ENCODE measurements at places on chromosomes 4 and X. TPM values are rescaled to one million over a fixed set of nuclear protein-coding genes. Genes with fewer than 3 reads are reported as not detected.

TBX22 gene
- not detected for total RNA-seq

ARHGEF6 gene
- 99.0 TPM for total RNA-seq

SLC25A53 gene
- 8.9 TPM for total RNA-seq

WAS gene
- total RNA-seq: 134 TPM

SPIN2B gene
- 10.3 TPM for total RNA-seq

RTL3 gene
- total RNA-seq: 0.08 TPM

ANOS1 gene
- total RNA-seq: 0.03 TPM

ABLIM2 gene
- 0.55 TPM for total RNA-seq

HOPX gene
- 63.6 TPM for total RNA-seq

GRCh38 chrX:16207634-16208033 is 40.4 kb downstream of the MAGEB17 start:
- H3K4me3 ChIP-seq: no peak overlapping the region
- no peak overlapping the region for H3K27ac ChIP-seq
- no peaks in the 10 kb centered on the region for H3K36me3 ChIP-seq
- no peaks in the 10 kb centered on the region for H3K4me1 ChIP-seq
- no peak for DNase-seq

DNA sequence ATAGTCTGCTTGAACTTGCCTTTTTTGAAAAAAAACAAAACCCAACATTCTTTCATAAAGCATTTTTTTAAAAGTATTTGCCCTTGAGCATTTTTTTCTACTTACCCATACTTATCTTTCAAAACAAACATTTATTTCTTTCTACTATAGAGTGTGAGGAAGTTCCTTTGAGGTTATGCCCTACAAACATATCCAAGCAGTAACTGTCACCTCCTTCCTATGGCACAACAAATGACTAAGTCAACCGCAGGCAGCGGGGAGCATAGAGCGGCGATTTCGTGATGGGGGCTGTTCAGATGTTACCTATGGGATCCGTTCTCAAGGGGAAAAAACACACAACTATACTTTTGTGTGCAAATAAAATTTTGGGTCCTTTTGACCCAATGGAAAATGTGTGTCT is 19.4 kb downstream of the SPRY1 start:
- peak; percentile 77 for DNase-seq
- peaks cover 88% of the 10 kb centered on the region for H3K4me1 ChIP-seq
- H3K36me3 ChIP-seq: peaks cover 7% of the 10 kb centered on the region
- peak overlapping the region; percentile 32 for H3K4me3 ChIP-seq
- peak overlapping the region; percentile 73 for H3K27ac ChIP-seq

DNA sequence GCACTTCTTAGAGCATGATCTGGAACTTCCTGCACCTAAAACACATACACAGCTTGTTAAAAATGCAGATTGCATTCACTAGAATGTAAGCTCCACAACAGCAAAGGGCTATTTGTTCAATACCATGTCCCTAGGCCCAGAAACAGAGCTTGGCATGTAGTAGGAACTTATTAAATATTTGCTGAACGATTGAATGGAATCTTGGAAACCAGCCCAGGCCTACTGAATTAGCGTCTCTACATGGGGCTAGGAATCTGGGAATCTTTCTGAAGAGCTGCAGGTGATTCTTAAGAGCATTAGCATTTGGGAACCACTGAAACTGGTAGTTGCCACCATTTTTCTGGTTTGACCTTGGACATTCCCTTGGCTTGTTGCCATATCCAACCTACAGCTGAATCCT is 234.1 kb downstream of the STIM2 start:
- H3K27ac ChIP-seq: no peak overlapping the region
- H3K4me3 ChIP-seq: no peak overlapping the region
- no peaks in the 10 kb centered on the region for H3K27me3 ChIP-seq
- no peaks in the 10 kb centered on the region for H3K4me1 ChIP-seq
- no peaks in the 10 kb centered on the region for H3K36me3 ChIP-seq

GRCh38 chr4:184851200-184851541 is 25.4 kb upstream of the ACSL1 start:
- peaks cover 32% of the 10 kb centered on the region for H3K4me1 ChIP-seq
- H3K27me3 ChIP-seq: peaks cover 12% of the 10 kb centered on the region
- DNase-seq: peak; percentile 37
- H3K27ac ChIP-seq: no peak overlapping the region

GRCh38 chrX:109707720-109708119 is 25.3 kb downstream of the ACSL4 start:
- H3K4me1 ChIP-seq: peaks cover 55% of the 10 kb centered on the region
- H3K36me3 ChIP-seq: peaks cover 15% of the 10 kb centered on the region
- H3K4me3 ChIP-seq: peak overlapping the region; percentile 57
- H3K27me3 ChIP-seq: no peaks in the 10 kb centered on the region

DNA sequence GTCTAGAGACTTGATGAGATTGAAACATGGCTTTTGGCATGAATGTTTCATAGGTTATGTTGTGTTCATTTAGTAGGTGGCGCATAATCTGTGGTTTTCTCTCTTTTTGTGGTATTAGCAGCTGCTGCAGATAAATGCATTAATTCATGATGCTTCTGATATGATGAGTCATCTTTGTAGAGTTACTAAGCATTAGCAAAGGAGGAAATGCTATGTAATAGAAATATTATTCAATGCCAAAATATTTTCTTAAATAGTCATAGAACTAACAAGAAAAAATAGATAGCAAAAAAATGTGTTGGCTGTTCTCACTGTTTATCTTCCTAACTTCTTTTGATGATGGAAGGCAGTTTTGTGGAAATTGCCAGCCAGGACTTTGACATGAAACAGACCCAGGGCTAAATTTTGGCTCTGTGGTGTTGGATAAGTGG is 3.6 kb downstream of the ZXDB start:
- no peak for DNase-seq
- H3K4me1 ChIP-seq: peaks cover 34% of the 10 kb centered on the region
- H3K27me3 ChIP-seq: no peaks in the 10 kb centered on the region

DNA sequence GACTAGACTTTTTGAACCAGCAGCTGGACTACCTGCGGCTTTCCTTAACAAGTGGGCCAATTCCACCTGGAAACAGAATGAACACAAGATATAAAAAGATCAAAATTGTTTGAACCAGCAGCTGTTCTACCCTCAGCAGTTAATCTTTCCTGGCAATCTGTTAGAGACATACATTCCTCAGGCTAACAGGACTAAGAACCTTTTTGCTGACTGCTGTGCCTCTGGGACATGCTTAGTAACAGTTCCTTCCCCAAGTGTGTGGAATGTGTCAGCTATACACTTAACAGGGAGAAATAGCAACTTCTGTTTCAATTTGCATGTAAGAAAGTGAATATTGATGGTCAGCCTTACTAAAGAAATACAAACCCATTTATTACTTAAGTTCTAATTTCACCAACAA is 554.4 kb downstream of the ARAP2 start:
- no peaks in the 10 kb centered on the region for H3K36me3 ChIP-seq
- no peak overlapping the region for H3K4me3 ChIP-seq
- H3K4me1 ChIP-seq: no peaks in the 10 kb centered on the region
- no peaks in the 10 kb centered on the region for H3K27me3 ChIP-seq

DNA sequence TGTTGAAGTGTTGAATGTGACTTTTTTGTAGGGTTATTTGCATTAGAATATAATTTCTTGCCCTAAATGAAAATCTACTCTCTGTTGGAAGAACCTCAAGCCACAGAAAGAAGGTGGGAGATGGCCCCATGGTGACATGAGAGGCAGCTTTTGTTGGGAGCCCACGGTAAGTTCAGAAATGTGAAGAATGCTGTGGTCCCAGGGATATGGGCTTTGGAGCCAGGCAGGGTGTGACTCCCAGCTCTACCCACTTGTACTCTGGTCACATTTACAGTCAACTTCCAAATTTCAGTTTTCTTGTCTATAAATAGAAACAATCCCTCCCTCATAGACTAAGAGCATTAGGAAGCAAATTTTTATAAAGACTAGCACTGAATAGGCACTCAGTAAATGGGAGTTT is 177.8 kb downstream of the RAB28 start:
- H3K4me1 ChIP-seq: no peaks in the 10 kb centered on the region
- H3K27ac ChIP-seq: no peak overlapping the region
- no peaks in the 10 kb centered on the region for H3K27me3 ChIP-seq
- H3K36me3 ChIP-seq: no peaks in the 10 kb centered on the region

GRCh38 chr4:185141777-185142176 is 1.3 kb upstream of the SLC25A4 start:
- H3K36me3 ChIP-seq: no peaks in the 10 kb centered on the region
- DNase-seq: no peak
